ENCODE measurements at places on chromosomes 4 and X. TPM values are rescaled to one million over a fixed set of nuclear protein-coding genes. Genes with fewer than 3 reads are reported as not detected.
A peak's percentile ranks its signal among the peaks of the same experiment; 100 is the strongest.

DNA sequence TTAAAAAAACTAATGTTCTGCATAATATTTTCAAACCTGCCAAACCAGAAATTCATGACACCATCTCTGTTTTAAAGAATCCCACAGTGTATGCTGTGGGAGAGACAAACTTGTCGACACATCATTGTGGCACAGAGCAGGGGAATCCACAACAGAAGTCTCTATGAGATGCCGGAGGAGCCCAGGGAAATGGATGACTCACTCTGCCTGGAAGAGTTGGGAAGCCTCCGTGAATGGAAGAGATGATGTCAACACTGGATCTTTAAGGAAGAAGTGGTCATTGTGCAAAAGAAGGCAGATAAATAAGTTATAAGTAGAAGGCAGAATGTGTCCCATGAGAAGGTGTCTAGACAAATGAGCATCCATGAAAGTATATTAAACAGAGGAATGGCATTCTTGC lies 595.1 kb downstream of the RAB28 start:
- DNase-seq, result no peak

DNA sequence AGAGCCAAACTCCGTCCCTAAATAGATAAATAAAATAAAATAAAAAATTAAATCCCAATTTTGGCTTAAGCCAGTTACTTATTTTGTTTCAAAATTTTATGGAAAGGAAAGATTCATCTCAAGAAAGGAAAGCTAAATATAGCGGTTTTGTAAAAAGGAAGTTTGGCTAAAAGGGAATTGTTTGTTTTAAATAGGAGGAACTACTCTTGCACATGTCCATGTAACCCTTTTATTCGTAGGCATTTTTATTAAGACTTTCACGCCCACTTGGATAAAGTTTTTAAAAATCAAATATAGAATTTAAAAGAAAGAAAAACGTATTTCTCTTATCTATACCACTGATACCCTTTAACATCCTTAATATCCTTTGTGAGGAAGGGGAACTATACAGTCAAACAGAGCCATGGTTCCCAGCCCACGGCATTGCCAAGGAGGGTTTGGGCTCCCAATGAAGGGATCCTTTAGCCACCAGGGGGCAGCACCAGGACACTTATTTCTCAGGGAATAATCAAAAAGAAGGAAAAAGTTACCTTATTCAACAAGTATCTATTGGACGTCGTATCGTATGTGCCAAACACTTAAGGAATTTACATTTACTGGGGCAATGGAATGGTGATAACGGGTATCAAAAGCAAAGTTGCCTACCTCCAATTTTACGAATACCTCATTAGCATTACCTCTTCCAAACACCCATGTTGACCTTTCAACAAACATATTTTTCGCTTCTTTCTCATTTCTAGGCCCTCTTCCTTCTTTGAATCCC lies 27.7 kb downstream of the CDKN2AIP start:
- DNase-seq, result peak; percentile 46

DNA sequence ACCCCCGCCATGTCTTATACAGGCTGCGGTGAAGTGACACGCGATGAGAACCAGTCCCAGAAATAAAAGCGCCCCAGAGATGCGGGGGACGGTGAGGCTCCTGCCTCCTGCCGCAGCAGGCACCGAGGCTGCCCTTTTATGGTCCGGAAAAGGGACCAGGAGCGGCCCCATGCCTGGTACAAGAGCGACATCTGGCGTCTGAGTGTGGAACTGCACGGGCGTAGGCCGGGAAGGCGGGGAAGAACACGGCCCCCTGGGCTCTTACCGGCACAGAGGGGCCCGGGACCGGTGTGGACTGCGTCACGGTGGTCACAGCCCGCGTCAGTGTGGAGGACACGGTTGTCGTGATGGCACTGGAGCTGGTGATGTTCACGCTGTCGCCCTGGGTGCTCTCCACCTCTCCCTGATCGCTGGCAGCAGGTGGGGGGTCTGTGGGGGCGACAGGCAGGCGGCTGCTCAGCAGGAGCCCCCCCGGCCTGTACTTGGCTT lies 8.9 kb upstream of the RENBP start:
- peak; percentile 70 for DNase-seq

DNA sequence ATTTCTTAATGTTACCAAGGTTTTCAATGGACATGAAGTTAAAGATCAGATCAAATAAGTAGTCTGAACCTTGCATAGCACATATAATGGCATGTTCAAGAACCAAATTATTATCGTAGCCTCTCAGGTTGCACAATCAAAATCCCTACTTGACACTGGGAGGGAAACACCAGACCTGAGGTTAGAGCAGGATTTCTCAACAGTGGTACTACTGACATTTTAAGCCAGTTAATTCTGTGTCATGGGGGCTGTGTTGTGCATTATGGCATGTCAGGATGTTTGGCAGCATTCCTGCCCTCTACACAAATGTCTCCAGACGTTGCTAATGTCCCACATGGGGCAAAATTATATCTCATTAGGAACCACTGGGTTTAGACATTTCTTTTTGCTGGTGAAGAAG lies 20.8 kb downstream of the RLIM start:
- no peak for DNase-seq

DNA sequence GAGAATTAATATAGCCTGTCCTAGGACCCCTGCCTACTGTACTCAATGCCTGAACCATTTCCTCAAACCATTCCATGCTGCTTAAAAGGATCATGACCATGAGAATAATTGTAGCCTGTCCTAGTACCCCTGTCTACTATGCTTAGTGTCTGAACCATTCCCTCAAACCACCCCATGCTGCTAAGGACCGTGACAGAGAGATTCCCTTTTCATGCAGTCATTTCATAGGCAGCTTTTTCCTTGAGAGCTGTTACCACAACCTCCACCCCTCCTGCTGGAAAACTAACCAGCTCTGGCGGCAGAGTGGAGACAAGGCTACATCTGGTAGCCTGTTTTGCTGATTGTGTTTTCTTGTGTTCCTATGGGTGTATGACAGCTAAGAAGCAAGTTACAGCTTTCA lies 174.9 kb upstream of the SMARCAD1 start:
- no peak for DNase-seq

- peak; percentile 42 for DNase-seq
Measured at GRCh38 chr4:76087007-76087769, 12.7 kb downstream of the ART3 start.

DNA sequence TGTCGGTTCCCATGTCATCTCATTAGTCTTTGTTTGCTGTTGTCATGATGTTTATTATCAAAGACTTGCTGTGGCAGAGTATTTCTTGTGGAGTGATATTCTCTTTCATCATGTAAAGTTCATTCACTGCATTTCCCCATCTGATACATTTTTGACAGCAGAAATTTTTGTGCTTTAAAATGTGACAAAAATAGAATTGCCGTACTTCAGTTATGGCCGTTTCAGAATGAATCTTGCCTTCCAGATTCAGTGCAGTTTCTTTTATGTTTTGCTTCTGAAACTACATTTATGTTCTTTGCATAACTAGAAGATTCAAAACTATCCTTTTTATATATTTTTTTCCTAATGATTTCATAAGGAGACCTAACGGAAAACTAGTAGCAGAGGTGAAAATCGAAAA lies 10.0 kb downstream of the CSTF2 start:
- DNase-seq, result no peak

DNA sequence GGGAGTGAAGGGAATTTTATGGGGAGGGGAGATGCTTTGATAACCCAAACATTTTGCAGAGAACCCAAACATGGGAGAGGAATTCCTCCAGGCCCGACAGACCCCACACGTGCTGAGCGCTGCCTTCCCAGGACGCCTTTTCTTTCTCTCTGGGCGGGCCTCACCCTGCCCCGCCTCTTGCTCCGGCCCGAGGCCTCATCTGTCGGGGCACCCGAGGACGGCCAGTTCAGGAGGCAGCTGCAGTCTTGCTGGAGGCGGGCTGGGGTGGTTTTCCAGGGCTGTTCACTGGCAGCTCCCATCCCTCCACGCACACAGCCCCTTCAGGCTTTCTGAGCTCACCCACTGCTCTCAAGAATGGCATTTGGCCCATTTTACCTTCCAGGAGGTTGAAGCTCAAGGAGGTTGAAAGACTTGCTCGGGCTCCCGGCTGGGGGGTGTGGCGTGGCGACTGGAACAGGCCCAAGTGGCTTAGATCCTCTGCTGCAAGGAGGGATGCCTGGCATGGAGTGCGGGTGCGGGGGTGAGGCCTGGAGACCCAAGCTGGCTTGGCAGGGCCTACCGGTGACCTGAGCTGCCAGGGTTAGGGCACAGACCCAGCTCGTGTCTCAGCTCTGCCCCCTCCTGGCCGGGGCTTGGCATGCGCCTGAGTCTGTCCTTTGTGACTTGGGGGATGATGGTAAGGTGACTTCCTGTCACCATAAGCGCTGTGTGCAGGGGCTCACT lies 99.2 kb downstream of the PSAPL1 start:
- peak; percentile 79 for DNase-seq

The PLP1 gene
- total RNA-seq, result not detected

DNA sequence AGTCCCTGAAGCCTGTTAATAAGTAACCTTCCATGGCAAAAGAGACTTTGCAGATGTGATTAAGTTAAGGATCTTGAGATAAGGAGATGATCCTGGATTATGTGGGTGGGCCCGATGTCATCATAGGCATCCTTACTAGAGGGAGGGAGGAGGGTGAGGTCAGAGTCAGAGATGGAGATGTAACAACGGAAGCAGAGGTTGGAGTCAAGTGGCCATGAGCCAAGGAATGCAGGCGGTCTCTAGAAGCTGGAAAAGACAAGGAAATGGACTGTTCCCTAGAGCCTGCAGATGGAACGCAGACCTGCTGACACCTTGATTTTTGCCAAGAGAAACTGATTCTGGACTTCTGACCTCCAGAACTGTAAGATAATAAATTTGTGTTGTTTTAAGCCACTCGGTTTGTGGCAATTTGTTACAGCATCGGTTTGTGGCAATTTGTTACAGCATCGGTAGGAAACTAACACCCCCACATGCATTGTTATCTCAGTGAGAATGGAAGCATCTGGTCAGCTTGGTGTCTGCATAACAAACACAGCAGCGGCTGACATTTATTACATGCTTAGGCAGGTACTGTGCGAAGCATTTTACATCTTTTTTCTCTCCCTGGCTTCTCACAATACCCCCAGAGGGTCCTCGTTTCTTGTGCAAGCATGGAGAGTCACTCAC lies 55.6 kb downstream of the CLDN34 start:
- DNase-seq, result no peak

GRCh38 chr4:155684892-155685541 lies 18.4 kb downstream of the GUCY1A1 start:
- DNase-seq, result no peak

GRCh38 chr4:163494360-163495241 lies at the start of gene TMA16:
TSS of gene TMA16 (plus strand) at chr4:163494690. CDS start at chr4:163494802, 112 bp downstream.
- DNase-seq, result peak; percentile 83

Data from PC-9 (cell line).